ENCODE measurements at places on chromosomes 11 and 22. TPM values are rescaled to one million over a fixed set of nuclear protein-coding genes. Genes with fewer than 3 reads are reported as not detected.

- H3K36me3 ChIP-seq = peaks cover 31% of the 10 kb centered on the region
- no peaks in the 10 kb centered on the region for H3K27me3 ChIP-seq
- no peak overlapping the region for H3K4me3 ChIP-seq
- H3K27ac ChIP-seq = no peak overlapping the region
- DNase-seq = no peak
- no peaks in the 10 kb centered on the region for H3K4me1 ChIP-seq
These were observed 14.3 kb upstream of the ARFGAP3 start for GRCh38 chr22:42871146-42872050.

DNA sequence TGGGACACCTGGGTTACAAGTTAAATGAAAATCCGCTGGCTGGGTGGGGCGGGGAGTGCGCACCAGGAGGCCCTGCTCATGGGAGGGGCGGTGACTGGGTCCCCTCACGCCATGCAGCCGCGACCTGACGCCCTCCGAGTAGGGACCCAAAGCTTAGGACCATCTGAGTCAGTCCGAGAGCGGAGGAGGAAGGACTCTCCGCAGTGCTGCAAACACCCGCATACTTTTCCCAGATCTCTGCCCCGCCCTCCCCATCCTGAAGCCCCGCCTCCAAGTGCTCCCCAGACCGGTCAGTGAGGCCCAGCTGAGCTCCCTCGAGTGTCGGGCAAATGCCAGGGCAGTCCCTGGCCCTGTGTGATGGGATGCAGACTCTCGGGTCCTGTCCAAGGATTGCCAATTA is 6.6 kb upstream of the FLI1 start:
- H3K36me3 ChIP-seq = no peaks in the 10 kb centered on the region
- peaks cover 90% of the 10 kb centered on the region for H3K27me3 ChIP-seq
- H3K4me3 ChIP-seq = peak overlapping the region; percentile 28
- H3K27ac ChIP-seq = no peak overlapping the region
- peaks cover 47% of the 10 kb centered on the region for H3K4me1 ChIP-seq
- no peak for DNase-seq

- DNase-seq = no peak
- peaks cover 35% of the 10 kb centered on the region for H3K27me3 ChIP-seq
- no peak overlapping the region for H3K27ac ChIP-seq
- no peaks in the 10 kb centered on the region for H3K36me3 ChIP-seq
These were observed 104.2 kb downstream of the WNT7B start for GRCh38 chr22:45872659-45873263.

DNA sequence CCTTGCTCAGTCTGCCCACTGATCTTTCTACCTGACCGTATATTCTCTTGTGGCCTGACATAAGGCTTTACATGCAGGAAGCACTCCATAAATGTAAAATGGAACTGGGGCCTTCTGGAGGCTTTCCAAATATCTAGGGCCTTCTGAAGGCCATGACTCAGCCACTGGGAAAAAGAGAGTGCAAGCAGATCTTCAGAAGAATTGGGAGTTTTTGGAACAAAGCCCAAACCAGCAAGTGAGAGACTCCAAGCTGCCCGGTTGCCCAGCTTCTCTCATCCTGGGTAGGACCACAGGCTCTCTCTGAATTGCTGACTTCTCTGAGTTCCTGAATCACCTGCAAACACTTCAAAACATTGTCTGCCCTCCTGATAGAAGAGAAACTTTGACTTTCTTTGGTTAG is 107.9 kb upstream of the BMAL1 start:
- H3K27ac ChIP-seq = no peak overlapping the region
- H3K4me3 ChIP-seq = no peak overlapping the region
- H3K4me1 ChIP-seq = no peaks in the 10 kb centered on the region
- H3K27me3 ChIP-seq = no peaks in the 10 kb centered on the region

DNA sequence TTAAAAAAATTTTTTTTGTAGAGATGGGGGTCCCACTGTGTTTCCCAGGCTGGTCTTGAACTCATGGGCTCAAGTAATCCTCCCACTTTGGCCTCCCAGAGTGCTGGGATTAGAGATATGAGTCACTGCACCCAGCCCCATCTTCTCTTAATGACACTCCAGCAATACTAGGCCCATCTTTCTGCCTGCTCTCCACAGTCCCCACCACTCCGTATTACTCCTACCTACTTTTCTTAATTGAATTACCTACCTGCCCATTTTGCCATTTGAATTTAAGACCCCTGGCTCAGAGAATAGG is 2.0 kb upstream of the STIM1 start:
- no peaks in the 10 kb centered on the region for H3K27me3 ChIP-seq
- peaks cover 46% of the 10 kb centered on the region for H3K4me1 ChIP-seq
- H3K36me3 ChIP-seq = no peaks in the 10 kb centered on the region
- peak overlapping the region; percentile 95 for H3K27ac ChIP-seq
- no peak for DNase-seq

HORMAD2 gene
- total RNA-seq = 0.09 TPM

GRCh38 chr11:28535677-28536076 is 427.5 kb downstream of the METTL15 start:
- H3K27ac ChIP-seq = no peak overlapping the region
- no peaks in the 10 kb centered on the region for H3K4me1 ChIP-seq
- H3K4me3 ChIP-seq = no peak overlapping the region
- H3K27me3 ChIP-seq = no peaks in the 10 kb centered on the region
- no peak for DNase-seq
- H3K36me3 ChIP-seq = no peaks in the 10 kb centered on the region

DNA sequence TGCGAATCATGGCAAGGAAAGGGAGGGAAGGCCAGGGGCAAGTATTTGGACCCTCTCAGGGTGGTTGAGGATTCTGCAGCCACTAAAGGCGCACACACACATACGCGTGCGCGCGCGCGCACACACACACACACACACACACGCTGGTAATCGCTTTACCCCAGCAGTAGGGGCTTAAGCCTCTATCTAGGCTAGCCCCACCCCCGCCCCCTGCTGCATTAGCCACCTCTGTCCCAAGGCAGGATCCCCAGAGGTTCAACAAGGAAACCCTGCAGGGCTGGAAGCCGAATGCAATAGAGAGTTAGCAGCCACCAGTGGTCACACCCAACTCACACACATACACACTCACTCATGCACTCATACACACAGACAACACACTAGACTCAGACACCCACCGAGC is 28.6 kb upstream of the ELFN2 start:
- H3K4me1 ChIP-seq = peaks cover 9% of the 10 kb centered on the region
- H3K4me3 ChIP-seq = no peak overlapping the region

BIRC3 gene
- total RNA-seq = 63.6 TPM

SCGB1D2 gene
- 0.80 TPM for total RNA-seq

GRCh38 chr22:22397292-22397870 is 111.2 kb downstream of the ZNF280B start:
- H3K36me3 ChIP-seq = no peaks in the 10 kb centered on the region
- H3K27ac ChIP-seq = no peak overlapping the region
- peaks cover 6% of the 10 kb centered on the region for H3K4me1 ChIP-seq
- no peak overlapping the region for H3K4me3 ChIP-seq
- no peaks in the 10 kb centered on the region for H3K27me3 ChIP-seq

DNA sequence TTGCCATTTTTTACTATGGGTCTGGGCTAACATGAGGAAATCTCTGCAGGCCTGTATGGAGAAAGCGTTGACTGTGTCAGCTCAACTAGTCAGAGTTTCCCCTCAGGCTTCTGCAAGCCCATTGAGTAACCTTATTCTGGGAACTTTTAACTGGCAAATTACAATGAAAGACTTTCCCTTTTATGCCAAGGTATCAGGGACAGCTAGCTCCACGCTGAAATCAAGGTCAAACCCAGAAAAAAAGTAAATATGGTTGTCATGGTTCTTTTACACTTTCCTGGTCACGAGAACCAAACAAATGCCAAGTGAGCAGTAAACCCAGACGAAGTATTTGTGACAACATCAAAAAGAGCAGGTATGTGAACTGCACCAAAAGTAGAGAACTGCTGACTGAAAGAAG is 13.8 kb downstream of the OSBP start:
- peaks cover 91% of the 10 kb centered on the region for H3K36me3 ChIP-seq
- DNase-seq = no peak
- no peaks in the 10 kb centered on the region for H3K27me3 ChIP-seq
- no peak overlapping the region for H3K27ac ChIP-seq
- no peak overlapping the region for H3K4me3 ChIP-seq
- no peaks in the 10 kb centered on the region for H3K4me1 ChIP-seq

DNA sequence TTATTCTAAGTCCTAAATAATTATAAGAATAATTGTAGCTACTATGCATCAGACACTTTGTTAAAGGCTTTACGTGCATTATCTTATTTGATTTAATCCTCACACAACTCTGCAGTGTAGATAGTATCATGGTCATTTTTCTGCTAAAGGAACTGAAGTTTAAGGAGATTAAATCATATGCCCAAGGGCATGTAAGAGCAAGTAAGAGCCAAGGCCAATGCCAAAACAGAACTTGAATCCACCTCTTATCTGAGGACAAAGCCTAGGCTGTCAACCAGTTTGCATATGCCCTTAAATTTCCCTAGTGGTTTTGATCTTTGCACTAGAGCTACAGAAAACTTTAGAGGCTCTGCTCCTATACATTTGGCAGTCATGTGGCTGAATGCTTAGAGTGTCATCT is 65.6 kb upstream of the OR5AK2 start:
- H3K27ac ChIP-seq = no peak overlapping the region
- no peaks in the 10 kb centered on the region for H3K4me1 ChIP-seq
- no peaks in the 10 kb centered on the region for H3K36me3 ChIP-seq
- DNase-seq = no peak

GLYATL1 gene
- total RNA-seq = 4.9 TPM

DNA sequence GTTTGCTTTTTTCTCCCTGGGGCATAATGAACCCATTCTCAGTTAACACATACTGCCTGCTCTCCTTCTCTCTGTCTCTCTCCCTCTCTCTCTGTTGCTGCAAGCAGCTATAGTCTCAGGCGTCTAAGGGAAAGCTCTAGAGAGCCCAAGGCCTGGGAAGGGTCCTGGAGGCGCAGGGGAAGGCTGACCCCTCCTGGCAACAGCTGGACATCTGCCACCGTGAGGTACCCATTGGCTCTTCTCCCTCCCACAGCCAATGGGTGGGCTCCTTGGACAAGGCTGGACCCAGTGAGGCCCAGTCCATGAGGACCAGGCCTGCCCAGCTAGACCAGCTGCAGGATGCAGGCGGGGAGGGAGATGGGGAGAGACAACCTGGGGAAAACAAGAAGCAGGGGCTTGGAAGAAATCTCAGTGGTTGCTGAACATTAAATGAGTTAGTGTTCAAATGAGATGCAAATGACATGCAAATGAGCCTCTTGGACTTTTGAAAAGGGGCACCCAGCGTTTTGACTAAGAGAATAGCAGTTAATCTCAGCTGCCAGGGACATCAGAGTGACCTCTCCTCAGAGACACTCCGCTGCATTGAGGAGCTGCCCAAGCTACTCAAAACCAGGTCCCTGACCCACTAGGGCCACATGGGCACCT is 349.7 kb downstream of the BUD13 start:
- H3K4me3 ChIP-seq = no peak overlapping the region
- no peaks in the 10 kb centered on the region for H3K27me3 ChIP-seq
- no peak for DNase-seq
- no peaks in the 10 kb centered on the region for H3K4me1 ChIP-seq

CD3G gene
- total RNA-seq = 227 TPM

BDNF gene
- 0.24 TPM for total RNA-seq

GRCh38 chr11:43541993-43542392 is 138.5 kb upstream of the HSD17B12 start:
- H3K36me3 ChIP-seq = no peaks in the 10 kb centered on the region
- no peak for DNase-seq
- no peak overlapping the region for H3K27ac ChIP-seq
- no peak overlapping the region for H3K4me3 ChIP-seq
- H3K4me1 ChIP-seq = no peaks in the 10 kb centered on the region
- no peaks in the 10 kb centered on the region for H3K27me3 ChIP-seq

PIWIL4 gene
- total RNA-seq = 2.5 TPM

DNA sequence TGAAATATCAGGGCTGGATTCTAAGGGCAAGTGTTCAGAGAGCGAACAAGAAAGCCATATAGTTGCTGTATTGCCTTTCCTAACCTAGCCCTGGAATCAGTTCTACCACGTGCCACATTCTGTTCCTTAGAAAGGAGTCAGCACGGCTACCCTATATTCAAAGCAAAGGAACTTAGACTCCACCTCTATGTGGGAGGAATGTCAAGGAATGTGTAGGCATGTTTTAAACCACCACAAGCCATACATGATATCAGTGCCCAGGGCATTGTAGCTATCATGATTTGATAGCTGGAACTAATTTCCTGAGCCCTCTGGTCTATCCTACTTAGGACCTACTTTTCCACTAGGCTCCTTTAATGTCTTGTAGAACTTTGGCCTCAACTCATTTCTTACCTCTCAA is 2.5 kb upstream of the EIF4ENIF1 start:
- H3K4me1 ChIP-seq = peaks cover 28% of the 10 kb centered on the region
- no peak overlapping the region for H3K27ac ChIP-seq
- no peaks in the 10 kb centered on the region for H3K36me3 ChIP-seq
- no peak overlapping the region for H3K4me3 ChIP-seq
- no peaks in the 10 kb centered on the region for H3K27me3 ChIP-seq
- no peak for DNase-seq

DNA sequence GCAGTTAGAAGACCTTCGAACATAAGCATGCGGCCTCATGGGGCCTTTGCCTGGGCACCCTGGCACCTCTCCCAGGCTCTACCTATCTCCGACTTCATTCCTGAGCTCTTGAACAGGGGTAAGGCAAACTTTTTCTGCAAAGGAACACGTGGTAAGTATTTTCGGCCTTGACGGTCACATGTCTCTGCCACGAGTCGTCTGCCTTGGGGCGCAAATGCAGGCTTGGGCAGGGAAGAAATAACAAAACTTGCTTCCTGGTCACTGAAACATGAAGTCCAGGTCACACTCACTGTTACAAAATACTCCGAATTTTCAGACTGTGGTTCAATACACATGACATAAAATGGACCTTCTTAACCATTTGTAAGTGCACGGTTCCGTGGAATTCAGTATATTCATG is 3.4 kb upstream of the ASCL2 start:
- no peaks in the 10 kb centered on the region for H3K36me3 ChIP-seq
- H3K27ac ChIP-seq = no peak overlapping the region
- H3K4me1 ChIP-seq = peaks cover 6% of the 10 kb centered on the region
- DNase-seq = no peak

- no peaks in the 10 kb centered on the region for H3K27me3 ChIP-seq
- H3K36me3 ChIP-seq = no peaks in the 10 kb centered on the region
- H3K4me3 ChIP-seq = no peak overlapping the region
- H3K4me1 ChIP-seq = no peaks in the 10 kb centered on the region
- DNase-seq = no peak
These were observed 575.9 kb upstream of the ANO3 start for GRCh38 chr11:25755918-25756584.

GRCh38 chr22:44638971-44639760 is 62.8 kb upstream of the PRR5 start:
- H3K27ac ChIP-seq = no peak overlapping the region
- no peaks in the 10 kb centered on the region for H3K27me3 ChIP-seq
- DNase-seq = no peak
- H3K36me3 ChIP-seq = no peaks in the 10 kb centered on the region

- H3K36me3 ChIP-seq = no peaks in the 10 kb centered on the region
- no peaks in the 10 kb centered on the region for H3K27me3 ChIP-seq
- no peak overlapping the region for H3K27ac ChIP-seq
- no peak for DNase-seq
These were observed 91.0 kb upstream of the CARD18 start for GRCh38 chr11:105230586-105230985.

POLD4 gene
- 70.0 TPM for total RNA-seq

DNA sequence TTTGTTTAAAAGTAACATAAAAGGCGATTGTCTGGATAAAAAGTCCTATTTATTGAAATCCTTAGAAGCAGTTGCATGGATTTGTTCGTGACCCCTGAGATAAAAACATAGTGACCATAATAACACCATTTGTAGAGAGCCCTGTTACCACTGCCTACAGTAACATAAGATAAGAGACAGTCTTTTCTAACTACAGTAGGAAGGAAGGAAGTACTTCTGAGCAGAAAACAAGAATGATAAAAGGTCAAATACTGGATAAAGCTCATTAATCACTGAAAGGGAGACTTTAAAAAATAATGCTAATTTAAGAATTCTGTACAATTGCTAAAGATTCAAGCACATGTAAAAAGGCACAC is 47.1 kb upstream of the SOX6 start:
- no peak for DNase-seq
- H3K27me3 ChIP-seq = no peaks in the 10 kb centered on the region
- H3K4me3 ChIP-seq = no peak overlapping the region
- H3K27ac ChIP-seq = no peak overlapping the region

CCDC81 gene
- total RNA-seq = 0.52 TPM

Measured in thymus (tissue), 14 donors.